T-cell (primary cell): ENCODE measurements at places on chromosomes 2 and 18.

GRCh38 chr2:3940661-3941060 is 237.3 kb downstream of the DCDC2C start:
- DNase-seq, result no peak

DNA sequence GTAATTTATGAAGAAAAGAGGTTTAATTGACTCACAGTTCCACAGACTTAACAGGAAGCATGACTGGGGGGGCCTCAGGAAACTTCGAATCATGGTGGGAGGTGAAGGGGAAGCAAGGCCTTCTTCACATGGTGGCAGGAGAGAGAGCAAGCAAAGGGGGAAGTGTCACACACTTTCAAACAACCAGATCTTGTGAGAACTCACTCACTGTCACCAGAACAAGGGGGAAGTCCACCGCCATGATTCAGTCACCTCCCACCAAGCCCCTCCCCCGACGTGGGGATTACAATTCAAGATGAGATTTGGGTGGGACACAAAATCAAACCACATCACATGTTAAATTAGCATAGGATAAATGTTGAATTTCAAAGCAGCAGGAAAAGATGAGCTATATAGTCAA is 56.2 kb downstream of the STRADB start:
- DNase-seq, result no peak

DNA sequence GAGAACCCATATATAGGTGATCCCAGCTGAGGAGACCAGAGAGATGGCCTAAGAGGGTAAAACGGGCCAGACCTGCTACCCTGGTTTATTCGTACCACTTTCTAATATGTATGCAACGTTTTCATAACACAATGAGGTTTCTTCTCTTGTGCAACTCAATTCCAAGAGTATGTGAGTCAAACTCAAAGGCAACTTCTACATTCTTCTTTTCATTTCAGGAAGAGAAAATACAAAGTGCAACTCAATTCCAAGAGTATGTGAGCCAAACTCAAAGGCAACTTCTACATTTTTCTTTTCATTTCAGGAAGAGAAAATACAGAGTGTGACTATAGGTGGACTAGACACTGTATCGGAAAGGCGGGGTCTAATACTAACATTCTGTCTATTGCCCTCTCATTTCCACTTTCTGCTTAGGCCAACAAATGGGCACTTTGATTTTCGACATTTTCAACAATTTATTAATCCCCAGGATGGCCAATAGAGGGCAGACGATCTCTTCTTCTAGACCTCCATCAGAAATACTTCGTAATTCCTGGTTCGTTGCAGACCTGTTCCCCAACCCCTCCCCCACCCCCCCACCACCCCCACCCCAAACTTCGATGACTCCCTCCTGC is 3.7 kb upstream of the CRIM1 start:
- DNase-seq, result no peak

- no peak for DNase-seq
Measured at GRCh38 chr2:238786379-238786778, 61.5 kb upstream of the TWIST2 start.

- DNase-seq, result no peak
Measured at GRCh38 chr2:119179991-119180390, 21.4 kb upstream of the C1QL2 start.
